ENCODE measurements at places on chromosomes 1 and 21.

DNA sequence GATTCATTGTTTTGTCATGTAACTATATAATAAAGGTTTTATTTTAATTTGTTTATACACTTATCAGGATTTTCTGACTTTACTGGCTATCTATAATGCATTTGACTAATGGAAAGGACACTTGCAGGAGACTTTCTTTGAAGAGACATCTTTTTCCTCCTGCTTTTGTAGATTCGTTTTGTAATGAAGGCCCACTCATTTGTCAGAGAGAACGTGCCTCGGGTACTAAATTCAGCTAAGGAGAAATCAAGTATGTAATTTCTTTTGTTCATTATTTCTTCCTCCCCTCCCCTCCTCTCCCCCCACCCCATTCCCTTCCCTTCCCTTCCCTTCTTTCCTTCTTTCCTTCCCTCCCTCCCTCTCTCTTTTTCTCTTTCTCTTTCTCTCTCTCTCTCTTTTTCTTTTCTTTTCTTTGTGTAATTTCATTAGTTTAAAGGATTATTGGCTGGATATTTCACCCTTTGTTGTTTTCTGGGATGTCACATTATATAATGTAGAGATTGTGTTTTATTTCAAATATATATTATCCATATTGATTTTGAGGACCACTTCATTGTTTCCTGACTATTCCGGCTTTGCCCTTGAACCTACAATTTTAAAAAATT is 23.7 kb upstream of the AXDND1 start:
- no peak for DNase-seq

DNA sequence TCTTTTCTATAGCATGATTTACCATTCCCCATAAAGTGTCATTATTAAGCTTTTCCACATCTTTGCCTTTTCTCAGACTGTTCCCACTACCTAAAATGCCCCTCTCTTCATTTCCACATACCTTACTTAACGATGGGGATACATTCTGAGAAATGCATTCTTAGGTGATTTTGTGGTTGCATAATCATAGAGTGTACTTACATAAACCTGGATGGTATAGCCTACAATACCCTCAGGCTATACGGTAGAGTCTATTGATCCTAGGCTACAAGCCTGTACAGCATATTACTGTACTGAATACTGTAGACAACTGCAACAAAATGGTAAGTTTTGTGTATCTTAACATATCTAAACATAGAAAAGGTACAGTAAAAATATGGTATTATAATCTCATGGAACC is 54.8 kb upstream of the MUTYH start:
- DNase-seq, result no peak

GRCh38 chr21:32347977-32348376 is 44.8 kb downstream of the URB1 start:
- no peak for DNase-seq

DNA sequence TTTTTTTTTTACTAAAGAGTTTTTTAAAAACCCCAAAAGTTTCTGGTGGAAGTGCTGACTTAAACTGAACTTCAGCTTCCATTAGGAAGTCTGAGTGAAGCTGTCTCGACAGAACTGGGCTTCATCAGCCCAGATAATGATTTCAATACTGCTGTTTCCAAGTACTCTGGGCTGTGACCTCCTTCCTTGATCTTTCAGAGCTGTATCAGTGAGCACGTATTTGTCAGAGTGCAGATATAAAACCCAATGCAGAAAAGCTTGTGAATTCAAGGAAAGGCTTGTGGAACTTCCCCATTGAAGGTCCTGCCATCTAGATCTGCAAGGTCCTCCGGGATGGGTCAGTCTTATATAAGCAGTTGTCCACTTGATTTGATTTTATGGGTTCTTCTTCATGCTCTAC is 50.1 kb upstream of the RGS21 start:
- no peak for DNase-seq

DNA sequence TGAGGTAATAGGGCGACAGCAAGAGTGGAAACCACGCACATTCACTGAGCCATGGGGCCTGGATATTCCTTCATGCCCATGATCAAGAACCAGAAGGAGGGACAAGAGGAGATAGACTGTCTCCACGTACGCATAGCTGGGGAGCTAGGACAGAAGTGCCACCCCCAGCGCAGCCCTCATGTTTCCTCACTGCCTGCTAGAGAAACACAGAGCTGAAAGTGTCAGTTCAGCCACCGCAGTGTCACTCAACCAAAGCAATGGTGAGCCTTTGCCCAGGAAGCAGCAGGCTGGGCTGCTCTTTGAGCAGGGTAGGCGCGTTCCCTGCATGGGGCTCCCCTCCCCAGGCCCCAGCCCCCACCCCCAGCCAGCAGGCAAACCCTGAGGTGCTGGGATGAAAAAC is 68.5 kb downstream of the STUM start:
- DNase-seq, result no peak

DNA sequence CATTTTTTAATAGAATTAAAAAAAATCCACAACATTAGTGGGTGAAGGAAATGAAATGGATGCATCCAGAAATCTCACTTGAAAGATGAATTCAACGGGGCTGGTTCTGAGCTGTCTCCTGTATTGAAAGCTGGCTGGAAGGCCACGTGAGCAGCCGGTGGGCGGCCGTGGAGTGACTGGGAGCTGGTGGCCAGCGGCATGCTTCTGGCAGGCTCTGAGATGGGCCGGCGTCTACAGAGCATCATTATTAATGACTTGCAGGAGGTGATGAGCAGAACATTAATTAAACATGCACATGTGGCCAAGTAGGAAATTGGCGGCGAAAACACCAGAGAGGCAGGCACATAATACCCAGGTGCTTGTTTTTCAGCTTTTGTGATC is 115.6 kb upstream of the LMO4 start:
- DNase-seq, result no peak
